ENCODE measurements at places on chromosomes 1 and 21. TPM values are rescaled to one million over a fixed set of nuclear protein-coding genes. Genes with fewer than 3 reads are reported as not detected.

VASH2 gene
- 0.39 TPM for total RNA-seq

- H3K27ac ChIP-seq, result no peak overlapping the region
- DNase-seq, result no peak
- H3K4me3 ChIP-seq, result no peak overlapping the region
- no peaks in the 10 kb centered on the region for H3K4me1 ChIP-seq
- no peaks in the 10 kb centered on the region for H3K36me3 ChIP-seq
- no peaks in the 10 kb centered on the region for H3K27me3 ChIP-seq
Measured at GRCh38 chr1:31985430-31985829, 28.2 kb upstream of the KHDRBS1 start.

- H3K36me3 ChIP-seq, result no peaks in the 10 kb centered on the region
- peak overlapping the region; percentile 25 for H3K4me3 ChIP-seq
- peaks cover 13% of the 10 kb centered on the region for H3K4me1 ChIP-seq
- DNase-seq, result no peak
- no peaks in the 10 kb centered on the region for H3K27me3 ChIP-seq
Measured at GRCh38 chr1:3133686-3134085, 64.7 kb downstream of the PRDM16 start.

PEAR1 gene
- 47.4 TPM for total RNA-seq

DNA sequence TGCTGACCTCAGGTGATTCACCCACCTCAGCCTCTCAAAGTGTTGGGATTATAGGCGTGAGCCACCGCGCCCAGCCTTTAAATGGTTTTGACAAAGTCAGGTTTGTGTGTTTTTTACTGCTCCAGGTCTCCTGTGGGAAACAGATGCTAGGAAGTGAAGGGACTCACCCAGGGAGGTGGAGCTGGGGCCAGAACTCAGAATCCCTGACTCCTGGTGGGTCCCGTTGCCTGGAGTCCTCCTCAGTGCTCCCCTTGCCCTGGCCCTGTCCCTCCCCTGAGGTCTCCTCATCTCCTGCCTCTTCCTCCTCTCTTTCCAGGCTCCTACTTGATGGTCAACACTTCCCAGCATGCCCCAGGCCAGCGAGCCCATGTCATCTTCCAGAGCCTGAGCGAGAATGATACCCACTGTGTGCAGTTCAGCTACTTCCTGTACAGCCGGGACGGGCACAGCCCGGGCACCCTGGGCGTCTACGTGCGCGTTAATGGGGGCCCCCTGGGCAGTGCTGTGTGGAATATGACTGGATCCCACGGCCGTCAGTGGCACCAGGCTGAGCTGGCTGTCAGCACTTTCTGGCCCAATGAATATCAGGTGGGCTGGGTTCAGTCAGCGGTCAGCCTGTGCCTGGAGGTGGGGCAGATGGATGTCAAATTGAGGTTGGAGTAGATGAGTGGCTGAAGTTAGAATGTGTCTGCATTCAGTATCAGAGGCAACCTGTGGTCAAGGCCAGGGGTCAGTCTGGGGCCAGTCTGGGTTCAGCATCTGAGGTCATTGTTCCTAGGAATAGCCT is 22.1 kb downstream of the PTPRU start:
- H3K27ac ChIP-seq, result no peak overlapping the region
- H3K36me3 ChIP-seq, result peaks cover 13% of the 10 kb centered on the region
- no peak for DNase-seq

UFC1 gene
- 35.9 TPM for total RNA-seq

- peak overlapping the region; percentile 92 for H3K27ac ChIP-seq
- no peak for DNase-seq
- H3K27me3 ChIP-seq, result no peaks in the 10 kb centered on the region
- H3K4me3 ChIP-seq, result no peak overlapping the region
- peaks cover 97% of the 10 kb centered on the region for H3K4me1 ChIP-seq
- peaks cover 5% of the 10 kb centered on the region for H3K36me3 ChIP-seq
Measured at GRCh38 chr1:2236695-2237677, 8.9 kb downstream of the SKI start.
